Temporal lobe (tissue), 4 donors: ENCODE measurements at places on chromosomes 7 and 10. TPM values are rescaled to one million over a fixed set of nuclear protein-coding genes. Genes with fewer than 3 reads are reported as not detected.

Gene ASAH2
- total RNA-seq = 2.2 TPM

Gene RET
- 2.2 TPM for total RNA-seq

Gene NEURL1
- total RNA-seq = 26.8 TPM

Gene CYP26C1
- 0.25 TPM for total RNA-seq

Gene PIK3AP1
- 1.5 TPM for total RNA-seq

Gene CYP2C19
- total RNA-seq = 0.25 TPM

Gene UNCX
- not detected for total RNA-seq

Gene CNNM1
- total RNA-seq = 3.4 TPM

Gene C7orf33
- total RNA-seq = not detected

Gene DLX6
- total RNA-seq = 1.2 TPM

Gene FOXI2
- total RNA-seq = not detected

Gene PTPRE
- 11.3 TPM for total RNA-seq

Gene MRLN
- total RNA-seq = 0.49 TPM

Gene CYP3A4
- total RNA-seq = not detected

Gene CACNB2
- 6.9 TPM for total RNA-seq

Gene TMEM196
- total RNA-seq = 12.0 TPM

Gene NPSR1
- total RNA-seq = not detected

Gene IDI2
- not detected for total RNA-seq

Gene HBP1
- 46.7 TPM for total RNA-seq

Gene SLIT1
- 86.1 TPM for total RNA-seq

Gene ETV1
- 34.4 TPM for total RNA-seq

Gene C10orf62
- total RNA-seq = not detected

Gene FAM25G
- not detected for total RNA-seq

Gene POLR2J
- total RNA-seq = 7.9 TPM

Gene TBXAS1
- 1.2 TPM for total RNA-seq

Gene OR2A5
- not detected for total RNA-seq

Gene CAV2
- total RNA-seq = 19.2 TPM

Gene OR6V1
- not detected for total RNA-seq
